ENCODE measurements at places on chromosomes 2 and 18.

- DNase-seq = no peak
Measured at GRCh38 chr2:176199902-176200301, 11.4 kb downstream of the HOXD1 start.

DNA sequence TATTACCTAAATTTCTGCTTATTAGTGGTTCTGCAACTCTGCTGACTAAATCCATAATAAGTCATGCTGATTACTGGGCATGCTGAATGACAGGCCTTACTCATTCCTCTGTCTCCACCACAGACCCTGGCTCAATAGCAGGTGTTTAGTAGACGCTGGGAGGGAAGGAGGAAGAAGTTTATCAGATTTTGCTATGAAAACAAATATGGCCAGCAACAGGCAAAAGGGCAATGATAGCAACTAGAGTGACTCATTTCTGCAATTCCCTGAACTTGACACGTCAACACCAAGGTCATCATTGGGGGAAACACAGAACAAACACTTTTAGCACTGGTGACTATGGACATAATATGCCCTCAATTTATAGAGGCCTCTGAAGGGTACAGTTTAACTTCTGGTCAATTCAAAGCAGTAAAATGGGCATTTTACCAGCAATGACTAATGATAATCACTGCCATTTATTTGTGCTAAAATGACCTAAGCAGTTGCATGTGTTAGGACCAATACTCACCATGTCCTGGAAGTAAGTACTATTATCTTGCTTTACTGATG lies 35.2 kb downstream of the TMEM163 start:
- DNase-seq = peak; percentile 77

GRCh38 chr2:134029418-134029817 lies 224.5 kb upstream of the MGAT5 start:
- no peak for DNase-seq

DNA sequence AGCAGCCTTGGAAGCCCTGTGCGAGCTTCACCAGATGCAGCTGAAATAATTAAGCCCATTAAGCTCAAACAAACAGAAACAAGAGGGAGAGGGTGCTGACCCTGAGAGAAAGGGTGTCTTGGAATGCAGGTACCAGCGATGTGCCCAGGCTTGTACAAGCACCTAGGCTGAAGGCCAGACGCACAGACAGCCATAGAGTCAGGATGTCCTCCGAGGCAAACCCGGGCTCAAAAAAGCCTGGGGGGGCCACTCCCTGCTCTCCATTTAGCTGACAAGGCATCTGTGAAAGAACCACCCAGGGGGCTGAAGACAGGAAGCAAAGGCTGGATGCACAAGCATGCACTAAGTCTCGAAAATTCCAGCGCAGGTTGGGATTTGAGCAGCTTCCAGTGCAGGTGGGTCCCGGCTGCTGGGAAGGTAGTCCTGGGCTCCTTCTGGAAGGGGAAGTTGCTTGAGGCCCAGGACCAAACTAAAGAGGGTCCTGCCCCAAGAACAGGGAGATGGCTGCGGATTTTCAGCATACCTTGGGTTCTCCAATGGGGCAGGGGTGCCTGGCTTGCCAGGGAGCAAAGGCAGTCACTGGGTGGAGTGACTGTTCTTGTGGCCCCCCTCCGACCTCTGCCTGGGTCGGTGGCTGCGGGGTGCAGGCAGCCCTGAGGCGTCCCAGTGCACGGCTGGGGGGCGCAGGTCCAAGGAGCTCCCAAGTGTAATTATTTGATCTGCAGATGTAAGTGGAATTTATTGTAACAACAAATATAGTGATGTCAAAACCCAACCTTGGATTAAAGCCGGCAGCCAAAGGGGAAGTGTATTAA lies 5.9 kb downstream of the GBX2 start:
- DNase-seq = no peak

DNA sequence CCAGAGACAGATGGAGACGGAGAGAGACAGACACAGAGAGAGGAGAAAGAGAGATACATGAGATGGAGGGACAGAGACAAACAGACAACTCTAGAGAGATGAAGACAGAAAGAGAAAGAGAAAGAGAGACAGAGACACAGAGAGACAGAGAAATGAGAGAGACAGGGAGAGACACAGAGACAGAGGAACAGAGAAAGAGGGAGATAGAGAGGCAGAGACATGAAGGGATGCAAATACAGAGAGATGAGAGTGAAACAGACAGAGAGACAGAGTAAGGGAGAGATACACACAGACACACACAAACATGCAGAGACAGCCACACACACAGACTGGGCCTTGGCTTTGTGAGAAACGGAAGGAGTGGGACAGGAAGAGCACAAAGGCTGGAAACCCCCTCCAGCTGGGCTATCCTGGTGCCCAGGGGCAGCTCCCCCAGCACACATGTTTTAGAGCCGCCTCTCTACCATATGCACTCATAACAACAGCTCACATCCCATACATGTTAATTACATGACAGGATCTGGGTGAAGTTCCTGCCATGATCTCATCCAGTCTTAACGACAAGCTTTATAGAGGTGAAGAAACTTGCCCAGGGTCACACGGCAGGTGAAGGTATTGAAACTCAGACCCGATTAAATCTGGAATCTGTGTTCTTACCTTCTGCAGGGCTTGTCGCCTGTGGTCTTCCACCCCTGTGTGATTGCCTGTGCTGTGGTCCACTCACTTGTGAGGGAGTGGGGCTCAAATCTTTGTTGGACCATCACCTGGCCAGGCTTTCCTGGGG lies 32.4 kb downstream of the IL18R1 start:
- no peak for DNase-seq

DNA sequence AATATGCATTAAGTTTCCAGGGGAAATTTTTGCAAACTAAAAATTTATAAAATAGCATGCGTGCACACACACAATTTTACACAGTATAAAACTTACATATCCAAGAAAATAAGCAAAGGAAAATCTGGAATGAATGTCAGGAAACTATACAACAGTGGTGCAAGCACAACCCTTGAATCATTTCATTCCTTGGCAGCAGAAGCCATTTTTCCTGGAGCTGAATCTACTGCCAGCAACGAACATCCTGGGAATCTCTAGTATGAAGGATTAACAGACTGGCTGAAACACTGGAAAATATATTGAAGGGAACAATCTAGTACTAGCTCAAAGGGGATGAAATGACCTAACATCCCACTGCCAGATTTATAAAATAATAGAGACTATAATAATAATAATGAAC lies 235.3 kb downstream of the DYM start:
- no peak for DNase-seq

DNA sequence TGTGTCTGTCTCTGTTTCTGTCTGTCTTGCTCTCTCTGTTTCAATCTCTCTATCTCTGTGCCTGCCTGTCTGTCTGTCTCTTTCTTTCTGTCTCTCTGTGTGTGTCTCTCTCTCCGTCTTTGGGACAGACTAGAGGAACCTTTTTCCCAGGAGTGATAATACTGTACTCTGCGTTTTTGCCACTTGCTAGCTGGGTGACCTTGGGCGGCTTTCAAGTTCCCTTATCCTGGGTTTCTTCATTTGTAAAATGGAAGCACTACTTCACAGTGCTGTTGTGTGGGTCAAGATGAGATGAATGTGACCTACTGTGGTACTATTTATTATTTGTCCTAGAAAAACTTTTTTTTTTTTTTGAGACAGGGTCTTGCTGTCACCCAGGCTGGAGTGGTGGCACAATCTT lies 42.4 kb downstream of the HPCAL1 start:
- no peak for DNase-seq

Data from RCC 7860 (cell line).